Epithelial cell of proximal tubule (primary cell): ENCODE measurements at places on chromosomes 2 and 18. TPM values are rescaled to one million over a fixed set of nuclear protein-coding genes. Genes with fewer than 3 reads are reported as not detected.

Gene DSG1
- not detected in 2 replicates for total RNA-seq

Gene UBR3
- total RNA-seq: 10.7 and 12.8 TPM in 2 replicates

Gene SH2D6
- not detected in 2 replicates for total RNA-seq

Gene NUP35
- 19.1 and 30.1 TPM in 2 replicates for total RNA-seq

Gene ACP1
- 100 and 111 TPM in 2 replicates for total RNA-seq

Gene NOTO
- not detected in 2 replicates for total RNA-seq

Gene L3MBTL4
- total RNA-seq: 0.65 and 4.0 TPM in 2 replicates

Gene EFHD1
- 10.3 and 16.6 TPM in 2 replicates for total RNA-seq

Gene CKAP2L
- total RNA-seq: 18.8 and 23.4 TPM in 2 replicates

Gene FBXO48
- total RNA-seq: 0.94 and 1.5 TPM in 2 replicates

Gene CELF4
- not detected in 2 replicates for total RNA-seq

Gene MIB1
- total RNA-seq: 31.2 and 42.8 TPM in 2 replicates

Gene TUBB8B
- not detected in 2 replicates for total RNA-seq

Gene DAW1
- total RNA-seq: 1.6 and 1.7 TPM in 2 replicates

Gene ABCB11
- not detected in 2 replicates for total RNA-seq
